ENCODE measurements at places on chromosomes 7 and 10.

DNA sequence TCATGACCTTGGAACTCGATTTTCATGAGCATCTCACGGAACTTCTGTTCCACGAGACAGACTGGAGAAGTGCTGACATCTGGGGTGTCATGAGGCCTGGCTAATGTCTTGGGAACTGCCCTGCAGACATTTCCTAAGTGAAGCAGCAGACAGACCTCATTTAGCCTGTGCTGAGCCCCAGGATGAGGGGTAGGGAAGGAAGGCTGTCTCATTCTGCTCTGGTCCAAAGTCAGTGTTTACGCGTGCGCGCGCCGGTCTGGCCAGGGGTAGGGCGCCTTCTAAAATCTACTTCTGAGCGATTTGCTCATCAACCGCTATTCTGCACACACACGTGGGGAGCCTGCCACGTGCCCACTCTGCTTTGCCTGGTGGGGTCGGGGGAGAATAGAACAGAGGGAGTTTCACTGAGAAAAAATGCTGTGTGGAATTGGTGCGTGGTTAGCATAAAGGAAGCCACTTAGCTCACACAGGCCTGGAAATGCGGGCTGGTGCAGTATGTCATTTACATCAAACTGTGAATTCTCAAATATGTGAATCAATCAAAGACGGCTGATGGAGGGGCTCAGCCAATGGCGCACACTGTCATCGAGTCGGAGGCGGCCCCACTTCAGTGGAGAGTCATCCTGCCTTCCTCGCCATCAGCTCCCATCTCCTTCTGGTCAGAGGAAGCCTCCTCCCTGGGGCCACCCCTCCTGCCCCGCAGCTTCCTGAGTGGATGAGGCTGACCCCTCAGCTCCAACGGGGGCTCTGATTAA lies 335.1 kb downstream of the ADARB2 start:
- no peak for DNase-seq

DNA sequence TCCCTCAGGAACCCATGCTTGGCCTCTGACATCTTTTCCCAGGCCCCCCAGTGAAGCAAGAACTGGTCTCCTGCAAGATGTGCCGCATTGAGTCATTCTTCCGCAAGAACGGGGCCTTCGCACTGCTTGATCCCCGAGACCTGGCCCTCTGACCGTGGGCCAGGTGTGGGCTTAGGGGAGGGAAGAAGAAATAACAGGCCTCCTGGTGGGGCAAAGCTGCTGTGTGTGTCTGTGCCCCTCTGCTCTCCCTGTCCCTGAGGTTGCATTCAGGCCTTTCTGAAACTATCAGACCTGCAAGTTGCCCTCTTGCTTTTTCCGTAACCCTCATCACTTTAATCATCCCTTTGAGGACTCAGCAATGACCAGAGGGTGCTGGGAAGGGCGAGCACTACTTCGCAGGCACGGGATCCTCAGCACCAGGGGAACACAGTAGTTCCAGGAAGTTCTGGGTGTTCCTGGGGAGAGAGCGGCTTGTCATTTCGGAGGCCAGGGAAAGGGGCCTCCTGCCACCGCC lies 6.0 kb downstream of the ATP6V1F start:
- no peak for DNase-seq

- DNase-seq = no peak
Observed at GRCh38 chr10:7035126-7035761, 375.6 kb downstream of the SFMBT2 start.

DNA sequence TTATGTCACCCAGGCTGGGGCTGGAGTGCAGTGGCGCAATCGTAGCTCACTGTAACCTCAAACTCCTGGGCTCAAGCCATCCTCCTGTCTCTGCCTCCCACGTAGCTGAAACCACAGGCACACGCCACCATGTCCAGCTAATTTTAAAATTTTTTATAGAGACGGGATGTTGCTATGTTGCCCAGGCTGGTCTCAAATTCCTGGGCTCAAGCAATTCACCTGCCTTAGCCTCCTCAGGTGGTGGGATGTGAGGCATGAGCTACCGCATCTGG lies 123.2 kb upstream of the PARD3 start:
- no peak for DNase-seq

GRCh38 chr7:151511946-151512345 lies 7.7 kb downstream of the RHEB start:
- no peak for DNase-seq

GRCh38 chr7:136957391-136957790 lies 88.9 kb downstream of the CHRM2 start:
- DNase-seq = no peak

GRCh38 chr7:23938937-23939552 lies 229.0 kb downstream of the STK31 start:
- no peak for DNase-seq

DNA sequence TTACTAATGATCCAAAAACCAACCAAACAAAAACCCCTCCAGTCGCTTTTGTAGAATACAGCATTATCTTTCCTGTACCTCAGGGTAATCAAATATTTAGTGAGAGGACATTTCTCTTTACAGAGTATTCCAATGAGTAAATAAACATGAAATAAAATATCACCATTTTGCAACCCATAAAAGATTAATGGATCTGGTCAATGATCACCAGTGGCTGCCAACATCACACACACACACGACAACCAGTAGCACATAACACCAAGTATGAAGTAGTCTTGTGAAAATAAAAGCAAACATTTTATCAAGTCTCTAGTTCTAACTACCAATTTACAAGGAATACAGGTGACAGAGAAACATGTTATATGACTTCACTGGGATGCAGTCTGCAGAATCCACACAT lies 188.6 kb upstream of the IMMP2L start:
- DNase-seq = no peak

- no peak for DNase-seq
Observed at GRCh38 chr7:98724591-98724990, 107.5 kb downstream of the NPTX2 start.

GRCh38 chr7:24777806-24778205 lies 20.5 kb upstream of the GSDME start:
- DNase-seq = no peak

- no peak for DNase-seq
Observed at GRCh38 chr10:119973281-119973680, 80.8 kb downstream of the SEC23IP start.

GRCh38 chr7:29945259-29945809 lies 44.3 kb downstream of the SCRN1 start:
- no peak for DNase-seq

- no peak for DNase-seq
Observed at GRCh38 chr7:50394315-50394714, 55.8 kb downstream of the FIGNL1 start.

GRCh38 chr10:75379817-75380216 lies 21.7 kb downstream of the ZNF503 start:
- DNase-seq = no peak

- no peak for DNase-seq
Observed at GRCh38 chr7:89757910-89758309, 396.4 kb upstream of the STEAP1 start.

GRCh38 chr7:122329145-122329802 lies 24.7 kb upstream of the FEZF1 start:
- DNase-seq = no peak

DNA sequence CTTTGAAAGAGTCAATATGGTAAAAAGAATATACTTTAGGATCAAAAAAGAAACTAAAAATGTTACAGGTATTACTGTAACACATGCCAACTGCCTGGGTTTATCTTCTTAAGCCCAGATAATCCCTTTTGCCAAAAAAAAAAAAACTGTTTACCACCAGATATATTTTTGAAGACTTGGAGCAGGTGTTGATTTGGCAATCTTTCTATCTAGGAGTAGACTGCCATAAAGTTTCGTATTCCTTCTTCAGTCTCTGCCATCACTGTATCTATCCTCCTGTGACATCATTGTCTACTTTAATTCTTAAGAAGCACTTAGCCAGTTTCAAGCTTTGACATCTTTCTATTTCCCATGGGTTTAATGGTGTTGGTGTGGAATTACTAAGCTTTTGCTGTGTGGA lies 161.0 kb downstream of the ST7 start:
- DNase-seq = no peak

- DNase-seq = peak; percentile 33
Observed at GRCh38 chr7:121519548-121520521, 123.7 kb upstream of the FAM3C start.

DNA sequence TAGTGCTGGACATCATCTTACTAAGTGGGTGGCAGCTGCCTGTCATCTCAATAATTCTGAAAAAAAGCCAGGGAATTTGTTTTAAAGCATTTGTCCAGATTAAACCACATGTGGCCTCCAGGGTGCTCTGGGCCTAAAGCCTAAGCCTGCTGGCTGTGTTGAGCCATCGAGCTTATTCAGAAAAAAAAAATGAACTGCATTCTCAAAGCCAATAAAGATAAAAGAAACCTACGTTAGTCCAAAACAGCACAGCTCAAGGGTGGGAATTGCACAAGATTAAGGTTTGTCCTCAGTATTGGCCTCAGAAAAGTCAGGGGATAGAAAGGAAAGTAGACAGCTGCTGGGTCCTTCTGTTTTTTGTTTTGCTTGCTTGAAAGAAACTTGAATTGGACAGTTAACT lies 22.6 kb upstream of the PRTFDC1 start:
- DNase-seq = no peak

DNA sequence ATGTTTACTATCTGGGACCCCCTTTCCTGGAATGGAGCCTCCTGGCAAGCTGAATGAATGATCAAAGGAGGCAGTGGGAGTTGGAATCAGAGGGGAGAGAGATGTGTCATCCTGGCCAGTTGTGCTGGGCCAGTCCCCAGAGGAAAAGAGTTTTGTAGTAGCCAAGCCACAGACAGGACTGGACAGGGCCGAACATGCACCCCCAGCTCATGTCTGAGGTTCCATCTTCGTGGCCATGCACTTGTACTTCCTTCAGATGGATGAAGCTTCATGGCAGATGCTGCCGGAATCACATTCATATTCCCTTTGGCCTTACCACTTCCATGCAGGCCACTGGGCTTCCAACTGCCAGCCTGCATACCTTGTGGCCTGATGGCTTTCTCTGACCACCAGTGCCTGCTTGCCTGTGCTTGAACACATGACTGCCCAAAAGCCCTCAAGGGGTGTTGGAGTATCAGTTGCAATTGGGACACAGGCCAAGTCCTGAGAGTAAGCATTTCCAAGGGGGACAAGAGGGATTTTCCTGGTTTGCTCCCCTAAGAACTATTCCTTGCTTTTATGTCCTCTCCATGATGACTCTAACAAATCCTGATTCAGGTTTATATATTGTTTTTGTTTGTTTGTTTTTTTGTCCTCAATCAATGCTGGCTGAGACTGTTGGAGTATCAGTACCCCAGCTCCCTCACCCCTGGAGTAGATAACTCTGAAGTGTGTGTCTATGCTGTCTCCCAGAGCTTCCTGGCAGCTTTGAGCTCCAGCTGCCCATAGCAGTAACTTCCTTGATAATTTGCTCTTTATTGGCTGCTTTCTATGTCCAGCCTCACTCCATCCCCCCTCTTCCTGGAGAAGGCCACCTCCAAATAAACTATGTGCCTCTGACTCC lies 63.6 kb downstream of the TMEM130 start:
- no peak for DNase-seq

DNA sequence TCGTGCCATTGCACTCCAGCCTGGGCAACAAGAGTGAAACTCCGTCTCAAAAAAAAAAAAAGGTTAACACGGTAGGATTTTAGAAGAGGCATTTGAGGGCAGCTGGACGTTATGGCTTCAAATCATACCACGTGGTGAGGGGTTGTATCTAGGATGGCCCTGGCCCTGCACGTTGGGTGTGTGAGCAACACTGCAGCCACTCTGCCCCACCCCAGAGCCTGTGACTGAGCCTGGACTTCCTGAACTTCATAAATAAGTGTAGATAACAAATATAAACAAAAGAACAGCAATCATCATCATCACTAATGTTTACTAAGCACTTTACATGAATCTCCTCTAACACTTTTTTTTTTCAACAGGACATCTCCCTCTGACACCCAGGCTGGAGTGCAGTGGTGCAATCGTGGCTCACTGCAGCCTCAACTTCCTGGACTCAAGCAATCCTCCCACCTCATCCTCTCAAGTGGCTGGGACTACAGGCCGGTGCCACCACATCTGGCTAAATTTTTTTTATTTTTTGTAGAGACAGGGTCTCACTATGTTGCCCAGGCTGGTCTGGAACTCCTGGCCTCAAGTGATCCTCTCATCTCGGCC lies 169.5 kb upstream of the FRMD4A start:
- DNase-seq = no peak

DNA sequence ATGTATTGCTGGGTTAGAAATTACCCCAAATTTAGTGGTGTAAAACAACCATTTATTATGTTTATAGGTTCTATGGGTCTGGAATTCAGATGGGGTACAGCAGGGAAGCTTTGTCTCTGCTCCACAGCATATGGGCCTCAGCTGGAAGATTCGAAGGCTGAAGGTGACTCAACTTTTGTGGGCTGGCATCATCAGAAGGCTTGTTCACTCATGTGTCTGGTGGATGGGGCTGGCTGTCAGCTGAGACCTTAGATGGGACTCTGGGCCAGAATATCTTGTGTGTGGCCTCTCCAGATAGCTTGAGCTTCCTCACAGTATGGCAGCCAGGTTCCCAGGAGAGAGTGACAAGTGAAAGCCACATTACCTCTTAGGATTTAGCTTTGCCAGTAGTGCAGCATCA lies 45.9 kb downstream of the ZNF503 start:
- DNase-seq = no peak

DNA sequence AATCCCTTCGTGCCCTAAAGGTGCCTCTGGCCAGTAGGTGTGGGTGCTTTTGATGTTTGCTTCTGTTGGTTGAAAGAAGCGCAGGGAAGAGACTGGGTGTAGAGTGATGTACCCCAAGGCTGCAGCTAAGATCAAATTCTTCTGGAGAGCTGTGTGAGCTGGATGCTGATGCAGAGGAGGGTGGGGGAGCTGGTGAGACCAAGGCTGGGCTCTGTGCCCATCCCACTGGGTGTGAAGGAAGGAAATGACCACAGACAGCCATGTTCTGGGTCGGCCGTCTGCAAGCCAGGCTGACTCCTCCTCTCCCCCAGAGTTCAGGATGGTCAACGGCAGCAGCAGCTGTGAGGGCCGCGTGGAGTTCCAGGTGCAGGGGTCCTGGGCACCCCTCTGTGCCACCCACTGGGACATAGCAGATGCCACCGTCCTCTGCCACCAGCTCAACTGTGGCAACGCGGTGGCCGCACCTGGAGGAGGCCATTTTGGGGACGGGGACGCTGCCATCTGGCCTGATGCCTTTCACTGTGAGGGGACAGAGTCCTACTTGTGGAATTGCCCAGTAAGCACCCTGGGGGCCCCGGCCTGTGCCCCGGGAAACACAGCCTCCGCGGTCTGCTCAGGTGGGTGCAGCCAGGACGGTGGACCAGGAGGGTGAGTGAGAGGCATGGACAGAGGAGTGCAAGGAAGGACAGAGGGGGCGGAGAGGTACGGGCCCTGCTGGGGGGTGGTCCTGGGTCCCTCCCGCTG lies 5.1 kb downstream of the SCART1 start:
- DNase-seq = no peak
